ENCODE measurements at places on chromosomes 7 and 10.

DNA sequence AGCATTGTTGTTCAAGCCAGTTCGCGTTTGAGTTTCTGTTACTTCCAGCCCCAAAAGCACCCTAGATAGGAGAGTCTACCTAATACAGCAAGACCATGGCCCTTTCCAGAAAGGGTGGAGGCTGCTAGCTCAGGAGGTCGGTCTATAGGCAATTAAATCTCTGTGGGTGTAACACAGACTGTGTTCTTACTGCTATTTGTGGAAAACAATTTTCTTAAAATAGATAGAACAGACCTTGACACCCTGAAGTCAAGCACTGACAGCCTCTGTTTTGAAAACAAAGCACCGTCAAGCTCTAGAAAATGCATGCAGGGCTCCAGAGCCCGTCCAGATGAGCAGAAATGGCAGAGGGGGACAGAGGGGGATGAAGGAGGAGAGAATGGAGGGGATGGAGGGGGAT lies 156.6 kb downstream of the PRKAG2 start:
- no peak for DNase-seq

GRCh38 chr7:141053626-141054025 lies 20.2 kb upstream of the TMEM178B start:
- peak; percentile 61 for DNase-seq

DNA sequence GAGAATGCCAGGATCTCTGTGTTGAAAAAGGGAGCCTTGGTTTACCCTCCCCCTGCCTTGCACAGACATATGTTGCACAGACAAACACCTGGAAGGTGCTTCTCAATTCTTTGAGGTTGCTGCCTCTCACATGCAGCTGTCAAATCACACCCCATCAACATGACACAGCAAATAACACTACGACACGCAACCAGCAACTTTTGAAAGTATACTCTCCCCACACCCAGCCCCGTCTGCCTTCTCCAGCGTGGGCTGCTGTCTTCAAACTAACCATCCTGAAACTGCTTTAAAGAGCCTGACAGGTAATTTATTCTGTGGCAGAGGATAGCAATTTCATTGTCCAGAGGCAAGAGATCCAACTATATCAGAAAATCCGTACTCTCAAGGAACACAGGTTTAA lies 136.1 kb downstream of the PLXNA4 start:
- DNase-seq = no peak

GRCh38 chr10:74995806-74996205 lies 115.7 kb upstream of the SAMD8 start:
- no peak for DNase-seq

DNA sequence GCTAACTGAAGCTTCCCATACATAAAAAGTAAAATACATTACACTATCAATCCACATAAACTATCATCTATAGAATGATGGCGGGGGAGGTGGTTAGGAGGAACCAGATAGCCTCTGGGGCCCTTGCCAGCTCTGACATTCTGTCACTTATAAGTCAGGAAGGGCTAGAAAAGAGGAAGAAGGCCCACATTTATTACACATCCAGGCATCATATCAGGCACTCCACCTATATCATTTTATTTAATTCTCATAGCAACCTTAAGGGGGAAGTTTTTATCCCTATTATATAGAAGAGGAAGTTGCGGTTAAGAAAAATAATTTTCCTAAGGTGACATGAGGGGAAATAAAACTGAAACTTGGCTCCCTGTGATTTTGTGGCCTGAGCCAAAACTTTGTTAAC lies 29.9 kb downstream of the HEPACAM2 start:
- DNase-seq = no peak

- DNase-seq = no peak
Observed at GRCh38 chr10:94002156-94002555, 8.4 kb downstream of the PLCE1 start.

DNA sequence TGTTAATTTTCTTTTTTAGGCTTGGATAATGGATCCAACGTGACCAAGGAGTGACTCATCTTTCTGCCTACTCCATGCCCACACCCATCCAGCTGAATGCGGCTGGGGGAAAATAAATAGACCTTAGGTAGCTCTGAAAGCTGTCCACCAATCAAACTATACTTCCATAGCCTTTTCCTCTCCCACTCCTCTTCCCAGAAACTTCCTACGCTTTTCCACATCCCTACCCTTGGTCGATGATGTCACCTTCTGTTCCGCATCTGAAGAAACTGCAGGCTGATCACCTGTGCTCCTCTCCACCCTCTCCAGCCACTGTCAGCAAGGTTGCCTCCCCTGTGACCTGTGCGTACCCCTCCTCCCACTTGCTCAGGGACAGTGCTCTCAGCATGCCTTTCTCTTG lies 359.8 kb upstream of the KLF6 start:
- no peak for DNase-seq

DNA sequence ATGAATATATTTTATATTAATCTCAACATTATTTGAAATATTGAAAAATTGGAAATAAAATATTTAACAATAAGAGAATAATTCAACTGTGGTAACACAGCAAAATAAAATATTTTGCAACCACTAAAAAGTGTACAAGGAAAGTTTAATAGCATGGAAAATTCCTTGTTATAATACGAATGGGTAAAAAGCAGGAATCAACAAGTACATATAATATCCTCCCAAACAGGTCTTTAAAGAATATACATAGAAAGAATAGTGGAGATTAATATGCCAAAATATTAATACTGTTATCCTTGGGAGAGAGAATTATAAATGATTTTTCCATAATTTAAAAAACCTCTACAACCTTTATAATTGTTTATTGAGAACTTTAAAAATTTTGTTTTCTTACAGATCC lies 1.0 kb downstream of the DNAJC12 start:
- DNase-seq = no peak

DNA sequence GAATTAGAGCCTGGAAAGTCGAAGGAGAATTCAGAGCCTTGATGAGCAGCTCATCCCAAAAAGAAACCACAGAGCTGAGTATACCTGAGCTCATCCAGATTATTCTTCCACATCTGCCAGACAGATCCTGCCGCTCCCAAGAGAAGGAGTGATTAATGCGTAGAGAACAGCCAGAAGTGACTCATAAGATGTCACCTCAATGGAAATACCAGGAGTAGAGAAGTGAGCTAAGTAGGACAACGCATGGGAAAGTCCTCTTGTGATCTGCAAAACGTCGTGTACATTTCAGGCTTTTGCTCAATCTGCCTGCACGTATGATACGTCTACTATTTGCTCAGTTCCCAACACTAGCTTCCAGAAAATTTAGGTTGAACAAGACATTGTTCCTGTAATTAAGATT lies 230.5 kb upstream of the AUTS2 start:
- no peak for DNase-seq

DNA sequence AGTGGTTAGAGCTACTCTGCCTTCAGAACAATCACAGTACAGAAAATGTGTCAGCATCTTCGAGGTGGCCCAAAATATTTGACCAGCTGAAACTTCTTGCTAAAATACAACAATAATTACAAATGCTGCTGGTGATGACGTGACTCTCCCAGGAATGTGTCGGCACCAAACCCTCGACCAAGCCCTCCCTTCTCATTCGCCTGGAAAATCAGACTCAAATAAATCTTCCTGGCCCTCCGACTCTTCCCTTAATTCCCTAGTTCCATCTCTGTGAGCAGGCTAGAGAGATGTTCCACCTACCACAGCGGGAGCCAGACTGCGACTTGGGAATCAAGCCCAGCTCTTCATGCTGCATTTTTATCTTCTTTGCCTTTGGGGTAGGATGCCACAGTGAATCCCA lies 4.1 kb downstream of the PRSS2 start:
- no peak for DNase-seq

Data from stimulated activated CD4-positive, alpha-beta T cell treated with anti-CD3 and anti-CD28 coated beads, Interleukin-15, amount 100 ng/mL, for 24 hours (primary cell).